Right ventricle myocardium superior (tissue), 1 donor: ENCODE measurements at places on chromosomes 1 and 21. TPM values are rescaled to one million over a fixed set of nuclear protein-coding genes. Genes with fewer than 3 reads are reported as not detected.

The WNT3A gene
- total RNA-seq = not detected

The LORICRIN gene
- total RNA-seq = not detected

The LCE1C gene
- total RNA-seq = not detected

The USH2A gene
- total RNA-seq = 2.7 TPM

The GJB3 gene
- not detected for total RNA-seq

The CYP4Z1 gene
- total RNA-seq = 0.86 TPM

The EMC1 gene
- 23.7 TPM for total RNA-seq

DNA sequence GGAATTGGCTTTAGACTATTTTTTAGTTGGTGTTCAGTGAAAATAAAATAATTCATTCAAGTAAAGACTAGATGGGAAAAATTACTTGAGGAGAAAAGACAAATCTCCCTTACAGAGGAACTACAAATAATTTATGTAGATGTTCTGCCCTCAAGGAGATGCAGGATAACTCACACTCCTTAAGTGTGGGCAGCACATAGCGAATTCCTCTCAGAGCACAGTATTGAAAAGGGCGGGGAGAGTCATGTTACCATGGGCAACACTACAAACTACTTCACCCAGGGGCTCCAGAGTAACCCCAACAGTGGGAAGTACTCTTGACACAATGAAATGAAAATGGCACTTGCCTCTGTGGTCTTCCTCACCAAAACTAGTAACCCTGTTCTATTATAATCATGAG is 20.6 kb upstream of the LAMC2 start:
- DNase-seq = no peak

- DNase-seq = peak; percentile 63
Measured at GRCh38 chr1:22611530-22611947, 24.9 kb upstream of the C1QA start.

DNA sequence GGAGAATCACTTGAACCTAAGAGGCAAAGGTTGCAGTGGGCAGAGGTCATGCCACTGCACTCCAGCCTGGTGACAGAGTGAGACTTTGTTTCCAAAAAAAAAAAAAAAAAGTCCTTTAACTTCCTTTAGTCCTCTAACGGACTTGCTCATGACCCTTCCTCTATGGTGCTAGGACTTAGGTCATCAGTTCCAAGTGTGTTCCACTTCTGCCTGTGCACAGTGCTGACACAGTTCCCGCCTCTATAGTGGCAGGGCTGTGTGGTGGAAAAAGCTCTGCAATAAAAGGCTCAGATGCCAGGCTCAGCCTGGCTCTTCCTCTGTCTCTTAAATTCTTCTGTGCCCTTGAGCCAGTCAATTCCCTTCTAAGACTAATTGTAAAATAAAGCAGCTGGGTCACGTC is 22.0 kb downstream of the CC2D1B start:
- DNase-seq = no peak

DNA sequence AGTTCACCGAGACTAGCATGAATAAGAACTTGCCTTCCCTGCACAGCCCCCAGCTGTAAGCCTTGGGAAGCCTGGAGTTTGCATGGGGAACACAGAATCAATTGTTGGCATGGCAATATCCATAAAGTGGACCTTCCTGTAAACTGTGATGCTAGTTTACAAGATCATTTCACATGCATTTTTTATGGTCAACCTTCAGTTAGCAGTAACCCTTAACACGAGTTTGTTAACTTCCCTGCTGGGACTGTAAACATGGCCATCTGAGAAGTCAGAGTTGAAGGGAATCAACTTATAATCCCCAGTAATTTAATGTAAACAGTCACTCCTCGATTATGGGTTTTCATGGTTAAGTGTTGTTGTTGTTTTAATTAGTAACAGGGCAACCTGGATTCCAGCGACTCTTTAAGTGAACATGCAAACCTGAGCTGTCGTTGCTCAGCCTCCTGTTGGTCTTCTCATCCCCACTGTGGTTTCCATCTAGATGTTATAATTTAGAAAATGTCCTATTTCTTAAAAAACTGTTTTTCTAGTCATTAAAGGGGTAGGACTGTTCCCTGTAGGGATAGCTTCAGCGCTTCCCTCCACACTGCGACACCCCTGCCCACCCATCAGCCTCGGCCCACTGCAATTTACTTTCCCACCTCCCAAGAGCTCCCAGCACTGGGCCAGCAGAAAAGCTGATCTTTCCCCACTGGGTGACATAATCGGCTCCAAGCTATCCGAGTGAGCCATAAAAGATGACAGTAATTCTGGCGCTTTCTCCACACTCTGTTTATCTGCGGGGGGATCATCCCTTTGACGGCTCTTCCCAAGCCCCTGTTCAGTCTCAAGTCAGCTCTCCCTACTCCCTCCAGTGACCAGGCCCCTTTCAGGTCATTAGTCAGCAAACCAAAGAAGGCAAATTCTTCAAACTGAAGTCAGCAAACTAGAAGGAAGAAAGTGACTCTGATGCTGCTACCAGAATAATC is 107.6 kb upstream of the IPO9 start:
- no peak for DNase-seq

DNA sequence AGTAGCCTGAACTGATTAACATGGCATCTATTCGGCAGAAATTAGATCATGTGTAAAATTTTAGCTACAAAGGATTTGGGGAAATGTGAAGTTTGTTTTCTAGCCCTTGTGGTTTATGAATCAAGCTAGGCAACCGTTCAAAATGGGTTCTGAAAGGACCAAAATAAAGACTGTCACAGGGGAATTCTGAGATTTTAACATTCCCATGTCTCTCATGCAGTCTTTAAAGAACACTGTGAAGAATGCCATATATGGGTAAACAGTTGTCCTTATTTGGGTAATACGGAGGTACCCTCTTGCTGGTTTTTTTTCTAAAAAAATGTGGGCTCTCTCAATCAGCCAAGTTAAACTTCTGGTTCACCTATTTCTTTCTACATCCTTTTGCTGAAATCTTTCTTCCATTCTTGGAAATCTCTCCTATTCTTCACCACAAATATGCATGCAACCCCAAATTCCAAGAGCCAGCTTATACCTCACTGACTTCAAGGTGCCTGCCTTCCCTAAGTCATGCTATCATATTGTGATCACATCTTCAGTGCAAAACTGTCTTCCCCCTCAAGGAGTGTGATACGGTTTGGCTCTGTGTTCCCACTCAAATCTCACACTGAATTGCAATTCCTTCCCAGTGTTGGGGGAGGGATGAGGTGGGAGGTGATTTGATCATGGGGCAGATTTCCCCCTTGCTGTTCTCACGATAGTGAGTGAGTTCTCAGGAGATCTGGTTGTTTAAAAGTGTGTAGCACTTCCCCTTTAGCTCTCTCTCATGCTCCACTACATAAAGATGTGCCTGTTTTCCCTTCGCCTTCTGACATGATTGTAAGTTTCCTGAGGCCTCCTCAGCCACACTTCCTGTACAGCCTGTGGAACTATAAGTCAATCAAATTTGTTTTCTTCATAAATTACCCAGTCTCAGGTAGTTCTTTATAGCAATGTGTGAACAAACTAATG is 308.7 kb downstream of the TTLL7 start:
- DNase-seq = no peak

DNA sequence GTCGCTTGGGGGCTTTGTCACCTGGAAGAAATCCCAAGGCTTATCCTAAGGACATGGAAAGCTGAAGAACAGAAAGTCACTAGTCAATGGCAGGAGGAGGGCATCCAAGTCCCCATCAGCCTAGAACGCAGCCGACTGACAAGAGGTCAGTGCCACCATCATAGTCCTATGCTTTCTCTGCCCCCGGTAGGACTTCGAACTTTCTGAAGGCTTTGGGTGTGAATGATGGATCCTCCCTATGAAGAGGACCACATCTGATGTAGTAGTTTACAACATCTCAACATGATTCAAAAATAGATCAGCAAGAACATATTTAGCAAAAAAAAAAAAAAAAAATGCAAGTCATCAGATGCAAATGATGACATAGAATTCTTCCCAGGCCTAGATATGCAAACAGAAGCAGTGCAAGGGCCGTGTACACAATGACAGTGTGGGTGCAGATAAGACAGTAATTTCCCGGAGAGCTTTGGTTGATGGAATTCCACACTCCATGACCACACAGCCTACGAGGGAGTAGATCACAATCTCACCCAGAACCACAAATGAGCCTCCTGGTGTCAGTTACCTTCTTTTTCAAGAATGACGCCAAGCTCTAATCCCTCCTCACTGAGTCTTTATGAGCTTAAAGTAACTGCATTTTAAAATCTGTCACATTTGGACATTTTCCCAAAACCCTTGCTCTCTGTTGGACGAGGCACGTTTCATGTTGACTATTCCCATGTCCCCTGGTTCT is 88.2 kb downstream of the PSMG1 start:
- no peak for DNase-seq

DNA sequence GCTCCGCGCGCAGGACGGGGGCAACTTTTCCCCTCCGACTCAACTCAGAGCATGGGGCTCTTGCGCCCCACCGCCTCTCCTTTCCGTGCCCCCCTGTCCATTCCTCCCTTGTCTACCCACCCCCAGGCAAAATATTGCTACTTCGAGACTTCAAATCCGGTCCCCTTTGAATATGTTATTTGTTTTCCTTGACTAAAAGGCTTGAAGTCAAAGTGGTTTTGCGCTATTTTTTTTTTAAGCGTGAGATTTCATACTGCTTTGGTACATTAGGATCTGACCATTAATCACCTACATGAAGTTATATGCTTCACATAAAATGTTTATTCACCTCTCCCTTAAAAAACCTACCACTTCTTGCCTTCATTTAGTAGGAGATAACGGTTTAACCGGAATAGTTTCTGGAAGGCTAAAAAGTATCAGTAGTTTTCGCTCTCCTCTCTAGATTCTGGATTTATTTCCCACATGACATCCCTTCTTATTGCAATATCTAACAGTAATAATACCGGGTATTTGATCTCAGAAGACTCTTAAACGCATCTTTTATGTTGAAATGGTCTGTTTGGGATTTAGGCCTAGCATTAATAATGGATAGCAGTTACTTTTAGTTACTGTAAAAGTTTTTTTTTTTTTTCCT is 1.6 kb downstream of the NFIA start:
- DNase-seq = no peak

- DNase-seq = no peak
Measured at GRCh38 chr1:62832276-62832675, 48.3 kb downstream of the ATG4C start.

GRCh38 chr21:34861258-34861657 is 187.8 kb downstream of the RUNX1 start:
- DNase-seq = no peak

DNA sequence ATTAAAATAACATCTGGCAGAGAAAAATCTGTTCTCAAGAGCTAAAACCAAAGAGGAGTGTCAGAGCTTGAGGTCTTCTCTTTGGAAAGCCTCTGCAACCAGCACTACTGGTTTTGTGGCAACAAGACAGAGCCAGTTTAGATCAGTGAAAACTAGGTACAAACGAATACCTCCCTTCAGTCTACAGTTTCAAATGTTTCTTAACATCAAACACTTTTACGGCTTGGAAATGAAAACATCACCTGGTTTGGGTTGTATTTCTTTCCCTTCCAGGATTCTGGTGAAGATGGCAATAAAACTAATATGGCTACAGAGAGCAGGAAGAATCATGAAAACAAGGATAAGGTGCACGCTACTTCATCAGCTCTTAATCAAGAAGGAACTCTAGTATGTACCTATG is 339.4 kb upstream of the ESRRG start:
- no peak for DNase-seq

DNA sequence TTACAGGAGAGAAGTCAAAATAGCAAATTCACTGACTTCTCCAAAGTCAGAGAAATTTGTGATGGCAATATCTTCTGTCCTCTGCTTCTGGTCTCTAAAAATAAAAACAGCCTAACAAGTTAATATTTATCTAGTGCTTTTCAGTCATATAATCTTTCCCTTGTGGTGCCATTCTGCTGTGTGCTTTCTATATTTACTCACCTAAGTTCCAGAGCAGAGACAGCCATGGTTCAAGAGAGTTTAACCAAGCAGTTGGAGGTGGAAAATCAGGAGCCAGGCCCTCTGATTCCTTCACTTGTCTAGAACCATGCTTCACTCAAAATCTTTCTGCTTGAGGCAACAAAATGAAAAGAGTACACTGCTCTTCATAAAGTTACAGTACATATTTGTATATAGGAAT is 39.3 kb downstream of the BRINP2 start:
- DNase-seq = no peak

- no peak for DNase-seq
Measured at GRCh38 chr1:17610713-17611112, 71.2 kb downstream of the ARHGEF10L start.

DNA sequence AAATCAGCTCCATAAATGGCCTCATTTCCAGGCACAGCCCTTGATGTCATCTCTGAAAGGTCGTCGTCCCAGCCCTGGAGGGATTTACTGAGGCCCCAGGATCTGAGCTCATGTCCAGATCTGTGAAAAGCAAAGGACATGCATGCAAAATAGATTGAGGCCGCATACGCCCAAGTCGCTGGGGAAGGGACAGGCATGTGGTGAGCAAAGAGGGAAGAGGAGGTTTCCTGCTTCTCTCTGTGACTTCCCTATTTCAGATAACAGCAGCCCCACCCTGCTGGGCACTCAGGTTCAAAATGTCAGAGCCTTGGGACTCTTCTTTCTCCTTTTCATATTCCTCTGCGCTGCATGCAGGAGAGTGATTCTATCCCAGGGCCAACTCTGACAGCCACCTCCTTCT is 197.2 kb downstream of the ADSS2 start:
- DNase-seq = peak; percentile 66
